ENCODE measurements at places on chromosomes 2 and 18. TPM values are rescaled to one million over a fixed set of nuclear protein-coding genes. Genes with fewer than 3 reads are reported as not detected.

DNA sequence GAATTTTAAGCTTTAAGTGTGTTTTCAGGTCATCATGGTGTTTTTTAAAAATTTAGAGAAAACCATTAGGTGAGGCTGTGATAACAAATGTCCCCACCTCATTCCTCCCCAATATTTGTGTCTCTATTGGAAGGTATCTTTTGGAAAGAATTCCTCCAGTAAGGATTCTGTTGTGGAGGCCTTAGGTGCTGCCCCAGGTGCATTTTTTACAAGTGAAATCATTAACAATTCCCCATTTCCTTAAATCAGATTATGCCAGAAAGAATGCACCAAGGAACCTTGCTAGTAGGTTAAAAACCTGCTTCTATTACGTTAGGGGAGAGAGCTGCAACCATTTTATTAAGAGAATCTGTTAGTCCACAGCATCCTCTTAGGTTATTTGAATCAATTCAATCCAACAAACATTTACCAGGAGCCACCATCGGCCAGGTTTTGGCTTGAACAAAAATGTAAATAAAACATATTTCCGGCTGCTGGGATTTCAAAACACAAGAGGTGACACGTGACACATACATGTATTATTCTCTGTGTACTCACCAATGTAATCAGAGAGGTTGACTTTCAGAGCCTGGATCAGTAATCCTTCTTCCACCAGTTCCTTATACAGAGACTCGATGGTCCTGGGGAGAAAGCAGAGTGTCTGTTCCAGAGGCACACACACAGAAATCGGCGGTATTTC, 112.5 kb upstream of the ASB18 start:
- no peak overlapping the region for H3K27ac ChIP-seq
- no peak overlapping the region for H3K4me3 ChIP-seq
- DNase-seq, result no peak
- no peaks in the 10 kb centered on the region for H3K4me1 ChIP-seq

DNA sequence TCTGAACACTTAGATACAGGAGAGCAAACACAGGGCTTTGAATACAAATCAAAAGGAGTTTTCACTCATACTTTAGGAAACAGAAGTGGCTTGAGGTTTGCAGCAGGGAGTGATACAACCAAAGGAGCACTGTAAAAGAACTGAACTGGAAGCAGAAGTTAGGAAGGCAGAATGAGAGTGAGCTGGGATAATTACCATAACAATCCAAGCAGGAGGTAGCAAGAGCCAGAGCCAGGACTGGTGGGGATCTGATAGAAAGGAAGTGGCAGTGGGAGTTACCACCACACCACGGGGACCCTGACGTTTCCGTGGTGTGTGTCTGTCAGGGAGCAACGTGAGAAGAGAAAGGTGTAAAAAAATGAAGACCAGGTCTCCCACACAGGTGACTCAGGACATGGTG, 81.3 kb upstream of the EPB41L3 start:
- no peak overlapping the region for H3K4me3 ChIP-seq
- H3K27me3 ChIP-seq, result no peaks in the 10 kb centered on the region

The CFC1 gene
- total RNA-seq, result not detected

The CPLX4 gene
- total RNA-seq, result not detected

The COMMD1 gene
- 17.4 TPM for total RNA-seq
